ENCODE measurements at places on chromosomes 11 and 22.

DNA sequence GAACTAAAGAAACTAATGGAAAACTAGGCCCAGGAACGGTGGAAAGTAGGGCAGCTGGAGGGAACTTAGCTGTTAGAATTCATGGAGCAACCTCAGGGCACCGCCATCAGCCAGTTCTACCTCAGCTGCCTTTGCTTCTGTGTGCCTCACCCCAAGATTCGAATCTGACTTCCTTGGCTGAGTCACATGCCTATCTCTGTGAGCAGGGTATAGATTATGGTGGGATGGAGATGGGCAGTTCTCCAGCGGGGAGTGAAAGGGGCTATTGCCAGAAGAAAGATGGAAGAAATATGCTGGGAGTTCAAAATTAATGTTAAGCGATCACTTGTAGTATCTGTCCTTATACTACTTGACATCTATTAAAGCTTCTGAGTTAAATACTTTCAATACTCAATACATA, 18.9 kb upstream of the VWA5A start:
- DNase-seq: no peak

DNA sequence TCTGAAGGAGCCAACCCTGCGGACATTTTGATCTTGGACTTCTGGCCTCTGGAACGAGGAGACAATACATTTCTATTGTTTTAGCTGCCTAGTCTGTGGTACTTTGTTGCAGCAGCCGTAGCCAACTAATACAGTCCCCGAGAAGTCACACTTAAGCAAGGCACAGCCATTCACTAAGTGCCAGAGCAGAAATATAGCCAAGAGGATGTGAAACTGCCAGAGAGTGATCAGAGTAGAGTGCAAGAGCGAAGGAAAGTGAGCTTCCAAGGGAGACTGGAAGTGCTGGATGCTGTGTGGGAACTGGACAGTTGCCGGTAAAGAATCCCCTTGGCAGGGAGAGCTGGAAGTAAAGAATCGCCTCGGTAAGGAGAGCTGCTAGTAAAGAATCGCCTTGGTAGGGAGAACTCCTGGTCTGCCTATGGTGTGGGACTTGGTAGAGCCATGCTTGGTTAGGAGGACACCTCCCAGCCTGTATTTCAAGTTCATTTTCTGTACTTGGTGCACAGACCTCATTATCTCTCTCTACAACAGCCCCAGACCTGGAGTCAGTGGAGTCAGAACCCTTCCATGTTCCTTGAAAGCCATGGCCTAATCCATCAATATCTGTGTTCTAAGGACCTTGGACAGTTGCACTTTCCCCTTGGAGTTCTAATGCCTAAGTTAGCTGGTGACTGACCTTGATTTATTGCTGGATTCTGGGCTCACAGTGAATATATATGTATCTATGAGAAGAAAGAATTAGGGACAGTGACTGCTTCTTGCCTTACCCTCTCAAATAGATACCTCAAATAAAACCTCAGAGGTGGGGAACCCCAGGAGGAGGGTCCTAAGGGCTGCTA, 162.1 kb downstream of the LDLRAD3 start:
- DNase-seq: no peak

DNA sequence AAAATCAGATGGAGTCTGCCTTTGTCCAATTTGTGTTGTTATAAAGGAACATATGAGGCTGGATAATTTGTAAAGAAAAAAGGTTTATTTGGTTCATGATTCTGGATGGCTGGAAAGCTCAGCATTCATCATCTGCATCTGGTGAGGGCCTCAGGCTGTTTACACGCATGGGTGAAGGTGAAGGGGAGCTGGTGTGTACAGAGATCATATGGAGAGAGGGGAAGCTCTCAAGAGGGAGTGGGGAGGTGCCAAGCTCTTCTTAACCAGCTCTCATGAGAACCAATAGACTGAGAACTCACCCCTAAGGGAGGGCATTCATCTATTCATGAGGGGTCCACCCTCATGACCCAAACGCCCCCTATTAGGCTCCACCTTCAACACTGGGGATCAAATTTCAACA, 40.0 kb downstream of the NEU3 start:
- no peak for DNase-seq

GRCh38 chr11:122112470-122113365, 3.3 kb downstream of the BLID start:
- no peak for DNase-seq

GRCh38 chr22:17988800-17989513, 35.4 kb downstream of the MICAL3 start:
- DNase-seq: no peak

DNA sequence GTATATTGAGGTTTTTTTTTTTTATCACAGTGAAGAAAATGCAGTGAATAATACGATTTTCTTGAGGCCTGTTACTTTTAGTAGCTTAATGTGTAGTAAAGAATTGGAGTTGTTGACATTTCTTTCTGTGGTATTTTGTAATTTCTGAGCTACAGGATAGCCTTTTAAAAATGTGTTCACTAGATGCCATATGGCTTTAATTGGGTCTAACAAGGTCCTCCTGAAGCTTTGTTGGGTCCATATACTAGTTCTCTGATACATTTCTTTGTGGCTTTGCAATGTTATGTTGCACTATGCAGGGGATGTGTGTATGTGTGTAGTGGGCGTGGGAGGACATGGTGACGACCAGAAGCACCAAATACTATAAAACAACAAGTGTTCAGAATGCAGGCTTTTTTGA, 25.1 kb downstream of the FBXO7 start:
- no peak for DNase-seq

Measured in hematopoietic multipotent progenitor cell treated with erythropoietin and hydrocortisone succinate and interleukin-3 and kit ligand, for 15 days (in vitro differentiated cells).